ENCODE measurements at places on chromosomes 1 and 21. TPM values are rescaled to one million over a fixed set of nuclear protein-coding genes. Genes with fewer than 3 reads are reported as not detected.

- no peak for DNase-seq
Measured at GRCh38 chr1:205500240-205501233, 3.9 kb upstream of the CDK18 start.

Gene LMX1A
- not detected for polyA plus RNA-seq

DNA sequence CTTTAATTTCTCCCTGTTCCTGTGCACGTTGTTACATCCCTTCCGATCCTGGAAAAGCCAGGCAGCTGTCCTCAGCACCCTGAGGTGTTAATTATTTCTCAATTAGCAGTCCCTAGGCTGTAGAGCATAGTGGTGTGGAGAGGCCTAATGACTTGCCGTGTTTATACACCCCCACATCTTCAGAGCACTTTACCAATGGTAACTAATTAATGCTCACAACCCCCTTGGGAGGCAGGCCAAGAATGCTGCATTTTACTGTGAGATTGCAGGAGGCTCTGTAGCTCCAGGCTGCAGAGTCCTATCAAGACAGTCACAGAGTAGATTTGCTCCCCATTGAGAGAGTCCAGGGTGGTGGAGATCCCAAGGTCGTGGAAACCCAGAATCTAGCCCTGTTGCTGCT is 2.4 kb upstream of the PARS2 start:
- DNase-seq, result no peak

Gene KCNA3
- 0.14 TPM for polyA plus RNA-seq

GRCh38 chr1:164999146-164999545 is 357.4 kb downstream of the LMX1A start:
- no peak for DNase-seq

DNA sequence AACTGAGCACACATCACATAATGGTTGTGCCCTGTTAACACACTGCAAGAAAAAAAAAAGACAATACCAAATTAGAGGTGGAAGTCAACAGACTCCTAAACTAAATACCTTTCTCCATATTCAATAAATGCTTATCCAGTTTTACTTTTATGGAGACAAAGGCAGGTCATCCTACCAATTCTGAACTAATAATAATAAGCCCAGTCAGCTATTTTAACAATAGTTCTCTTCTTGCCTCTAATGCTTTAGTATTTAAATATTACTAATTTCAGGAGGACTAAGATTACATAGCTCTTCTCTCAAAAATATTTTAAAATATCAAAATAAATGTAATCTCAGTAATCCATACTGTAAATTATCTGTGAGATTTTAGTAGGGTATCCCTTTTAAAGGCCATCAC is 10.5 kb downstream of the COPA start:
- DNase-seq, result no peak

DNA sequence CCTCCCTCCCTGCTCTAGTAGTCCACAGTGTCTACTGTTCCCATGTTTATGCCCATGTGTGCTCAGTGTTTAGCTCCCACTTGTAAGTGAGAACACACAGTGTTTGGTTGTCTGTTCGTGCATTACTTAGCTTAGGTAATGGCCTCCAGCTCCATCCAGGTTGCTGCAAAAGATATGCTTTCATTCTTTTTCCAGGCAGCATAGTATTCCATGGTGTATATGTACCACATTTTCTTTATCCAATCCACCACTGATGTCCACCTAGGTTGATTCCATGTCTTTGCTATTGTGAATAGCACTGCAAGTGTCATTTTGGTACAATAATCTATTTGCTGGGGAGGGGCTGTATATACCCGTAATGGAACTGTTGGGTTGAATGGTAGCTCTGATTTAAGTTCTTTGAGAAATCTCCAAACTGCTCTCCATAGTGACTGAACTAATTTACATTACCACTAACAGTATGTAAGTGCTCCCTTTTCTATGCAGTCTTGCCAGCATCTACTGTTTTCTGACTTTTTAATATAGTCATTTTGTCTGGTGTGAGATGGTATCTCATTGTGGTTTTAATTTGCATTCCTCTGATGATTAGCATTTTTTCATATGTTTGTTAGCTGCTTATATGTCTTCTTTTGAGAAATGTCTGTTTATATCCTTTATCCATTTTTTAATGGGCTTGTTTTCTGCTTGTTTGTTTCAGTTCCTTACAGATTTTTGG is 191.9 kb upstream of the DMRTA2 start:
- DNase-seq, result no peak

- DNase-seq, result no peak
Measured at GRCh38 chr1:8712413-8713231, 104.8 kb downstream of the RERE start.

GRCh38 chr1:218779341-218780100 is 394.2 kb upstream of the LYPLAL1 start:
- DNase-seq, result no peak

DNA sequence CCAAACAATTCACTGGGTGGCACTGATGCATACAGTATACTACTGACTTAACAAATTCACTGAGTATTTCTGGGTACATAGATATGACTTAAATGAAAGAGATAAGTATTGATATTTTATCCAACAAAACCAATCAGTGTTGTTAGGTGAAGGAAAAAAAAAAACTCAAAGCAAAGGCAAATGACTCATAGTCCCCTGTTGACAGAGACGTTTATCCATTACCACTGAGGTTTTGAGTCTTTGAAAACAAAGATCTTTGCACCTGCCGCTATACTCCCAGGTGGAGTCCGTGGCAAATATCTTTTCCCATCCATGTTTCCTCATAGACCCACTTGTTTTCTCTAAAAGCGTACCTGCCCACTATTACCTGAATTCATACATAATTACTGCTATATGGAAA is 18.4 kb downstream of the DYNLT5 start:
- no peak for DNase-seq

DNA sequence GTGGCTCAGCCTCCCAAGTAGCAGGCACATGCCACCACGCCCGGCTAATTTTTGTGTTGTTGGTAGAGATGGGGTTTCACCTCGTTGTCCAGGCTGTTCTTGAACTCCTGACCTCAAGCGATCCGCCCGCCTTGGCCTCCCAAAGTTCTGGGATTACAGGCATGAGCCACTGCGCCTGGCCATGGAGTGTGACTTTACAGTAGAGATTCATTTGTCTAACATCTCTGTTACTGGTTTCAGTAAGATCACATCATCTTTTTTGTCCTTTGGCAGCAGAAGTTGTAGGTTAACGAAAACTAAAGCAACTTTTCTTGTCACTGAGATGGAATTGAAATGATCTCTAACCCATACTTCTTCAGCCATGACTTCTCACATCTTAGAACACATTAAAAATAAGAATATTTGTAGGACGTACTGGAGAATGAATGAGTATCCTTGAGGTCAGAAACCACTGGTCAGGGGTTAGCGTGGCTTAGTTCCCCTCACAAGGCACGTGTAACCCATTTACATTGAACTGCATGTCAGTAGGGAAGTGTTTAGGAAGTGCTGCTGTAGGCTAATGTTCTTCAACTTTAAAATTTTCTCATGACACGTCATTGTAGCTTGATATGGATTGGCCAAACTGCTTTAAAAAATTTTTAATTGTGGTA is 75.9 kb downstream of the CAMTA1 start:
- DNase-seq, result no peak

- DNase-seq, result no peak
Measured at GRCh38 chr1:81190003-81190402, 610.7 kb upstream of the ADGRL2 start.

Gene FCRLB
- 2.9 TPM for polyA plus RNA-seq

Gene VANGL2
- 36.1 TPM for polyA plus RNA-seq

GRCh38 chr21:42269386-42269785 is 45.8 kb downstream of the TFF3 start:
- DNase-seq, result no peak

Gene OR14K1
- polyA plus RNA-seq, result not detected

- no peak for DNase-seq
Measured at GRCh38 chr1:60425528-60425927, 352.0 kb upstream of the C1orf87 start.

Gene IL22RA1
- polyA plus RNA-seq, result 0.11 TPM

Gene NIBAN1
- polyA plus RNA-seq, result 3.0 TPM

GRCh38 chr1:94831641-94832040 is 11.5 kb downstream of the SLC44A3 start:
- no peak for DNase-seq

GRCh38 chr1:184187097-184187496 is 135.6 kb downstream of the TSEN15 start:
- DNase-seq, result no peak

- no peak for DNase-seq
Measured at GRCh38 chr1:87941337-87941946, 612.8 kb downstream of the LMO4 start.

GRCh38 chr1:100188617-100189016 is 10.6 kb upstream of the LRRC39 start:
- peak; percentile 45 for DNase-seq

Gene NRAS
- 61.1 TPM for polyA plus RNA-seq

DNA sequence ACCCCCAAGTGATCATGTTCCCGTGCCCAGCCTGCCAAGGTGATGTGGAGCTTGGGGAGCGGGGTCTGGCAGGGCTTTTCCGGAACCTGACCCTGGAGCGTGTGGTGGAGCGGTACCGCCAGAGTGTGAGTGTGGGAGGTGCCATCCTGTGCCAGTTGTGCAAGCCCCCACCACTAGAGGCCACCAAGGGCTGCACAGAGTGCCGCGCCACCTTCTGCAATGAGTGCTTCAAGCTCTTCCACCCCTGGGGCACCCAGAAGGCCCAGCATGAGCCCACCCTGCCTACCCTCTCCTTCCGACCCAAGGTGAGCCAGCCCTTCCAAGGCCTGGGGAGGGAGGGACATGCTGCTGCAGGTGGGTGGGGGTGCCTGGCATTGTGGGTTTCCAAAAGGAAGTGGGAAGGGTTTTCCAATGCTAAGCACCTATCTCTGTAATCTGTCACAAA is 2.3 kb downstream of the TRIM46 start:
- no peak for DNase-seq

- DNase-seq, result no peak
Measured at GRCh38 chr1:78492386-78492950, 1.7 kb downstream of the PTGFR start.

DNA sequence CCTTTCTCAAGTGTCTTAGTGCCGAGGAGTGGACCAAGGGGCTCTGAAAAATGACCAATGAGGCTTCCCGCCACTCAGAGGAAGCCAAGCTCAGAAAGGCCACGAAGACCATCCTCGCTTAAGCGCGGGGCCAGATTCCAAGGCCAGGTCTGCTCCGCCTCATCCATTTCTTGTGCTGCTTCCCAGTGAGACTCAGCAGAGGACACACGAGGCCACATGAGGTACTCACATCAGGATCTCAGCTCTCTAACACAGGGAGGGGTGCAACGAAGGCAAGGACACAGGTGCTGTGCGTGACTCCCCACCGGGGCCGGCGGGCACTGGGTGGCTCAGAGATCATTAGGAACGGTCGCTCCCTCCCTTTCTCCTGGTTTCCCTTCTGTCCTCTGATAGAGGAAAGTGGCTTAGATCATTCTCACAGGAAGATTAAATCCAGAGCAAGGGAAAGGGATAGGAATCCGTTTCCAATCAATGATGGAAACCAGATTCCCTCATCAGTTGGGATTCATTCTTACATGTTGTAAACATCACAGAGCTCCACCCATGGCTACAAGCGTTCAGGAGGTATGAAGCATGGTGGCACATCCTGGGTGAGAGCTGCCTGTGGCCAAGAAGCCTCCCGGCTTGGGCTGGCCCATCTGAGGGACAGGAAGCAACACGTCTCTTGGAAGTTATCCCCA is 46.7 kb downstream of the CAPZB start:
- DNase-seq, result no peak

- no peak for DNase-seq
Measured at GRCh38 chr1:231923491-231924041, 297.0 kb downstream of the DISC1 start.

GRCh38 chr1:172766462-172766861 is 107.6 kb downstream of the FASLG start:
- DNase-seq, result no peak

DNA sequence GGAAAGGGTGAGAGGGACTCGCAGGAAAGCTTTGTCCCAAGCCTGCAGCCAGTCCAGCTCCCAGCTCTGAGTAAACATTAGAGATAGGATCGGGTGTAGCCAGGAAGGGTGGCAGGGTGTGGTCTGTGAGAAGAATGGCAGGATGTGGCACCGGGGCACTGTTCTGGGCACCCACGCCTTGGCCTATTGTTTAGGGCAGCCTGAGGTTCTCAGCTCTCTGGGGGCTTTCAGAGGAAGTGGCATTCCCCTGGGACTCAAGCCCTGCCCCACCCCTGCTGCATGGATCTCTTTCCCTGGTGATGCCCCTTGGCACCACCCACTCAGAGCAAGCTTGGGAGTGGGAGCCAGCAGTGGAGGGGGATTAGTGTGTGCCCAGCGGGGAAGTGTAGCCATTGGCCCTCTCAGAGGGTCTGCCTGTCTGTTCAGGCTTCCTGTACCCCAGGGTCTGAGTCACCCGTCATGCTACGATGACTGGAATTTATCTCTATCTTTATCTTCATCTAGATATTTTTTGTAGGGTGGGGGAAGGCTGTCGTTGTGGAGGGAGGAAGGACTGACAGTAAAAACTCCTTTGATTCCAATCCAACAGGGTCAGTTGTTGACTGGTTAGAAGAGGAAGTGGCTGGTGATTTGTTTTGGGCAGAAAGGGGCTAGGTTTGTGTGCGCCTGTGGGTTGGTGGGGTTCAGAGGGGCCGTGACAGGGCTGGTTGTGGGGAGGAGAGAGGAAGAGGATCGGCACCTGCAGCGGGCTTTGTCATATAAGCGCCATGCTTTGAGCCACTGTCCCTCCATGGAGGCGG is 31.6 kb downstream of the SOX13 start:
- DNase-seq, result no peak

Gene NCDN
- polyA plus RNA-seq, result 23.2 TPM

- no peak for DNase-seq
Measured at GRCh38 chr21:34348890-34349519, 14.8 kb upstream of the KCNE2 start.

DNA sequence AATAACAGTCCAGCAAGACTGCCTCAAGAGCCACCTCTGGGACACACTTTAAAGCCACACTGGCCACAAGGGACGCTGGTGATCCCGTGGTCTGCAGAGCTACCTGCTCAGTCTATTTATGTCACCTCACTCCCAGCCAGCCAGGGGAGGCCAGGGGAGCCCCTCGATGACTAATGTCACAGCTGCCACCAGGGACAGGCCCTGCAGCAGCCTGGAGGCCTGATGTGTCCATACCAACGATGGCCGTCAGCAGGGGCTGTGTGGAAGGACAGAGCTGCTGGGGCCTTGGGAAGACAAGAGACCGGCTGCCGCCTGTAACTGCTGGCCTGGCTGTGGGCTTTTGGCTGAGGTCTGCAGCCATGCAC is 71.0 kb downstream of the SIK1 start:
- DNase-seq, result no peak

DNA sequence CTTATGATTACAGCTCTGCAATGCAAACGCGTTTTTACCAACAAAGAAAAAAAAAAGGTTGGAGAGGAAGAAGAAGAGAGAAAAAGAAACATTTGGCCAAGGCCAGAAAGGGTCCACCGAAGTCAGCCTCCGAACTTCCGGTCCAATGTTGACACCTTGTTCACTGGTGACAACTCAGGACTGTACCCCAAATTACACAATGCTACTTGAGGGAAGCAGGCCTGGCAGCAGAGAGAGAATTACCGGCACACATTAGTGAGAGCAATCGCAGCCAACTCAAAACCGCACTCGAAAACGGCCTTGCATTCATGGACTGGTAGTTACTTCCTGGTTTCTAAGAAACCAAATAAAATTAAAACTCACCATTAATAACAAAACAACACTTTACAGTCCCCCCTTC is 652.5 kb downstream of the KIF26B start:
- DNase-seq, result no peak

Gene CD1C
- polyA plus RNA-seq, result 1.4 TPM

Gene CD1B
- polyA plus RNA-seq, result not detected

Gene OR2T29
- not detected for polyA plus RNA-seq

GRCh38 chr1:113178522-113178921 is 105.5 kb downstream of the LRIG2 start:
- no peak for DNase-seq

Data from left renal pelvis (tissue), 4 donors.